ENCODE measurements at places on chromosomes 1 and 21.

- no peak for DNase-seq
These were observed 38.9 kb downstream of the LEPR start for GRCh38 chr1:65459397-65459768.

- no peak for DNase-seq
These were observed 13.6 kb downstream of the TUFT1 start for GRCh38 chr1:151553659-151554058.

DNA sequence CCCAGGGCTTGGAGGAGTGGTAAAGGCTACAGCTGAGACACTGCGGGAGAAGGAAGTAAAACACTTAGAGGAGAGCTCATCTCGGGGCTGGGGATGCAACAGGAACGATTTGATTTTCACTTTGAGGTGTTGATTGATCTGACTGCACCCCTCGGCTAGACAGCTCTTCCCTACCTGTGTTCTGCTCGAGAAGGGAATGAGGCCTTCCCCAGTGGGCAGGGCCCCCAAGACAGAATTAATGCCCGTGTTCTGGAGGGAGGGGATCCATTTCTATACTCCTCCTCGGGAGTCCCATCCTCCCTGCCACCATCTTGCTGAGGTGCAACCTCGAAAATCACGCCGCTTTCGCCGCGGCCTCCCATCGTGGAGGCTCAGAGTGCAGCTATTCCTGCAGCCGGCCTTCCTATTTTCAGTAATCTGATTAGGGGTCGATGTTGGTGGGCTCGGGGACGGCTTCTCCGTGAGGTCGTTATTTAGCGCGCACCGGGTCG, 2.4 kb downstream of the ATP2B4 start:
- DNase-seq: no peak

GRCh38 chr21:28922368-28922767, 70.3 kb downstream of the LTN1 start:
- no peak for DNase-seq

GRCh38 chr1:170935231-170935630, at the start of gene MROH9:
Gene MROH9, plus strand, starts transcription at chr1:170935534. Its CDS starts 10,023 bp downstream, at chr1:170945557.
- DNase-seq: no peak
